ENCODE measurements at places on chromosomes 7 and 10.

DNA sequence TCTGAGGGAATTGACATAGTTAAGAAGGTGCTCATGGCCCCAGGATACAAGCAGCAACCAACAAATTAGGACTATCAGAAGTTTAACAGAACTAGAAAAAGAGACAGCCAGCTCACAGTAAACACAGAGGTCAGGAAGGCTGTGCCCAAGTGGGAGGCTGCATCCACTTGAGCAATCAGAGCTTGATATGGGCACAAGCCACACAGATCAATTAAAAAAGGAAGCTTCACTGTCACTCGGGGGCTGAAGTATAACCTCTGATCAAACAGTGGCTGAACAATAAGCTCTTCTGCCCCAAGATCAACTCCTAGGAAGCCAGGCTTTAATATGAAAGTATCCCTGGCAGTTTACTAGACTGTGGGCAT lies 40.0 kb downstream of the ZNF438 start:
- no peak for DNase-seq

GRCh38 chr10:7161484-7162250 lies 249.2 kb downstream of the SFMBT2 start:
- no peak for DNase-seq

DNA sequence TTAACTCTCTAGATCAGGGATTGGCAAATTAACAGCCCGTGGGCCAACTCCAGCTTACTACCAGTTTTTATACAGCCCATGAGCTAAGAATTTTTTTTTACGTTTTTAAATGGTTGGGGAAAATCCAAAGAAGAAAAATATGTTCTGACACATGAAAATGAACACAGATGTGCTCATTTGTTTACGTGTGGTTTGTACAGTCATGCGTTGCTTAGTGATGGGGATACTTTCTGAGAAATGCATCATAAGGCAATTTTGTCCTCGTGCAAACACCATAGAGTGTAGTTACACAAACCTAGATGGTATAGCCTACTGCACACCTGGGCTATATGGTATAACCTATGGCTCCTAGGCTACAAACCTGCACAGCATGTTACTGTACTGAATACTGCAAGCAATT lies 8.3 kb upstream of the SMKR1 start:
- DNase-seq, result no peak

DNA sequence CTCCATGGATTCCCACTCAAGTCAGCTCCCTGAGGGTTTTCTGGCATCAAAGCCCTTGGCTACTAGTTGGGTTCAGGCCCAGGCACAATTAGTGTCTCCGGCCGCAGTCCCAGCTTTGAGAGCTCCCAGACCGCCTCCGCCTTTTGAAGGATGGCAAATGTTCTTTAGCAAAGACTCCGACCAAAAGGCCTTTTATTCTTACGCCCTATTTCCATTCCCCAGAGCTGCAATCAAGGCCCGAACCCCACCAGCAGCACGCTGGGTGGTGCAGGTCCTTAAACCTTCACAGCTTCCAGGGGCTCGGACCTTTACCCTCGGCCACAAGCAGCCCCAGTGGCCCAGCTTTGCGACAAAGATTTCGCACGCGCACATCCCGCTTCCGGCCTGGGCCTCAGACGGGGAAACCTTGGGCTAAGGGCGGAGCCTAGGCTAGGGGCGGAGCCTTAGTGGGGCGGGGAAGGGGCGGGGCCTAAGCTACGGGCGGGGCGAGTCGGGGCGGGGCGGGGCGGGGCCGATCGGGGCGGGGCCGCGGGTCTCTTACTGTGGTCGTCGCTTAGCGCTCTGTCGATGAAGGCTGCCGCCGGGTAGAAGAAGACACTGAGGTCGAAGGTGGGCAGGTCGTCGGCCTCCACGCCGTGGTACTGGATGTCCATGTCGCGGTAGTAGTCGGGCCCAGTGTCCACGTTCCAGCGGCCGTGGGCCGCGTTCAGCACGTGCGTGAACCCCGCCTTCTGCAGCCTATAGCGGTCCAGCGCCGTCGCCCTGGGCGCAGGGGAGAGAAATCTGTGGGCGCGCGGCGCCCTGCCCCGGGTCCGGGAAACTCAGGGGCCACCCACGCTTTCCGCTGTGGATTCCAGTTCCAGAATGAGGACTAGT lies 68.0 kb upstream of the SAMD8 start:
- DNase-seq, result no peak

DNA sequence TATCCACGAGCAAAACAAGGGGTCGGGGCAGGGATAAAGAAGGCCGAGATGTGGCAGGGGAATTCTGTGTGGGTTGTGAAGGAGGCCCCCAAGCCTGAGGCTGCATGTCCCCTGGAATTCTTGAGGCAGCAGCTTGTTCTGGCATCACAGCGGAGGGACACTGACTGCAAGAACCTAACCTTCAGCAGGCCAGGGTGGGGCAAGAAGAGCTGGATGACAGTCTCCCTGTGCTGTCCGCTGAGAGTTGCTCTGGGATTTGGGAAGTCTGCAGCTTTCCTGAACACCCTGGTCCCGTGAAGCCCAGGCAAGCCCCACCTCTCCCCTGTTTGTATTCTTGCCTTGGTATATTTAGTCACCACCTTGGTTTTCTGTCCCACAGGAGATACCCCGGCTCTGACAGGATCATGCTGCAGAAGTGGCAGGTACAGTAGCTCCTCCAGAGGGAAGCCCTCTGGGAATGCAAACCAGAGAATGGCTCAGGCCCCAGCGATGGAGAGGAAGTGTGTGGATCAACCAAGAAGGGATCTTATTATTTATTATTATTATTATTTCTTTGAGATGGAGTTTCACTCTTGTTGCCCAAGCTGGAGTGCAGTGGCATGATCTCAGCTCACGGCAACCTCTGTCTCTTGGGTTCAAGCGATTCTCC lies 1.9 kb upstream of the LRRC18 start:
- DNase-seq, result no peak

DNA sequence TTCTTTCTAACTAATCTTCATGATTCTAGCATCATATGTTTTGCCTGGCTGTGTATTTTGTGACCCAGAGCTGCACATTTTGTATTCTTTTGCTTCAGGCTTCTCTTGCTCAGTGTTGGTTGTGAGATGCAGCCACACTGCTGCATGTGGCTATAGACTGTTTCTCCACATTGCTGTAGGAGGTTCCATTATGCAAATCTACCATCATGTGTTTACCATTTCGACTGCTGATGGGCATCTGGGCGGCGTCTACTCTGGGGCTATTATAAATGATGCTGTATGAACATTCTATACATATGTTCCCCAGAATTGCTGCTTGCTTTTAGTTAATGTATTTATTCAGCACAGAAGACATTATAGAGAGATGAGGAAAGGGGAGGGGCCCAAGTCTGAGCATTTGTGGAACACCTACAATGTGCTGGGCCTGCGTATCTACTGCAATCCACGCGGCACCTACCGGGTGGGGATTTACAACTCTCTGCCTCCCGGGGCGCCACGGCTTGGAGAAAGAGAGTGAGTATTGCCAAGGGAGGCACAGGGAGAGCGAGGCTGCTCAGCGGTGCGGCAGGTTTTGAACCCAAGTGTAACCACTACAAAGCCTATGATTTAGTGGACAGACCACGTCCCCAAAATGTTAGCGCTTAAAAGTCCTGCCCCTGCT lies 172.5 kb downstream of the PRKAG2 start:
- DNase-seq, result no peak

DNA sequence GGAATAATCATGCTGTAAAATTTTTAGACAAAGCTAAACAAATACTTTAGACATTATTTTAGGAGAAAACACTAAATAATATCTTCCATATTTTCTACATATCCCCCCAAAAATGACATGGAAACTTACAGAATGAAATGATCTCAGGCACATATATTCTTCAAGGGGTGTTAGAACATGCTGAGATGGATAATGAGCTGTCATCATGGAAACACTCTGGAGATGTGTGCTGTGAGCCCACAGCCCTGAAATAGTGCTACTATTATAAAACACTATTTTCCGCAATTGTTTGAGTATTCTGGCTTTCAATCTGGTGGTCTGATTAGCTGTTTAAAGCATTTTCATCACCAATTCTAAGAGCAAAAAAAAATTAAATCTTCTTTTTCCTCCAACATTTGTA lies 385.7 kb downstream of the PHTF2 start:
- DNase-seq, result no peak

- DNase-seq, result no peak
Measured at GRCh38 chr10:120691625-120692024, 159.5 kb upstream of the WDR11 start.

DNA sequence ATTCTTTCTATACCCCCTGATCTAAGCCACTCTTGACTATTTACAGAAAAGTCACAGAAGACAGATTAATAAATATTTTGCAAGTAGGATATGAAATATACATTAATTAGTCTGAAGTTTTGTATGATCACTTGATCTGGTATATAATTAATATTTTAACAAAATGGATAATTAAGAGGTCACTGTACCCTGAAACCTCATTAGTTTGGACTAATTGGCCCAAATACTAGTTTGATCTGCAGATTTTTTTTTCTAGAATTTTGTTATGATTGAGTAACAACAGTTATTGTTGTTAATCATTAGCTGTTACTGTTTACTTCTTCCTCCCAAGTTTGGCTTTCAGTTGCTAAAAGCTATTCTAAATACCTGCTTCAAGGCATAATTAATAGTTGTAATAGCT lies 2.7 kb downstream of the NHLRC2 start:
- DNase-seq, result no peak

- no peak for DNase-seq
Measured at GRCh38 chr10:17502814-17503213, 48.4 kb upstream of the ST8SIA6 start.

DNA sequence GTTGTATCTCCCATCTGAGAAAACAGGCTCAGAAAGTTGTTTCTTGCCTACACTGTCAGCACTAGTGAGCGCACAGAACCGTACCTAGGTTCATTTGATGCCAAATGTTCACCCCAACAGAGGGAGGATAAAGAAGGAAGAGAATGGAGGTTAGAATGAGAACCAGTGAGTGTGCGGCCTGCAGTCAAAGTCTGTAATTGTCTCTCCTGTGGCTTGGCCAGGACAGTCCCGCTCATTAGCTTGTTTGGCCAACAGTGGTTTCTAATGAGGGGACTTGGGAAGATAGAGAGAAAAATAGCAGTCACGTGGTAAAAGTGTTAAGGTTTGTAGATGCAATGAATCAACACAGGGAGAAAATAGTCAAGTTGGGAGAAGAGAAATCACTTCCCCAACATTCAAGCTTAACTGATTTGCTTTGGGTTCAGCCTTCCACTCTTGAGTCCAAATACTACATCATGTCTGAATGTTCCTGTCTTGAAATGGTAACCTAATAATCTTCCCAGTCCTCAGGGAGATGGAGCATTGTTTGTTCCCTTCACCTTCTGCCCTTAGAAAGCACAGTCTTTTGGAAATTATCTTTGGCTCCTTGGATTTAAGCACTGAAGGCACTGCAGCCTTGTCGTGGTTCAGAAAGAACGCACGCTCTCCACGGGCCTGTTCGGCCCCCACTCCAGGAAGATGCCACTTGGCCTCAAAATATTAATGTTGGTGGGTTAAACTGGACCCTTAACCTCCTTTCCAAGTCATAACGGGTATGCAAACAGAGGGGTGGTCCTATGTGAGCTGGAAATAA lies 360.4 kb upstream of the ZNF32 start:
- no peak for DNase-seq

DNA sequence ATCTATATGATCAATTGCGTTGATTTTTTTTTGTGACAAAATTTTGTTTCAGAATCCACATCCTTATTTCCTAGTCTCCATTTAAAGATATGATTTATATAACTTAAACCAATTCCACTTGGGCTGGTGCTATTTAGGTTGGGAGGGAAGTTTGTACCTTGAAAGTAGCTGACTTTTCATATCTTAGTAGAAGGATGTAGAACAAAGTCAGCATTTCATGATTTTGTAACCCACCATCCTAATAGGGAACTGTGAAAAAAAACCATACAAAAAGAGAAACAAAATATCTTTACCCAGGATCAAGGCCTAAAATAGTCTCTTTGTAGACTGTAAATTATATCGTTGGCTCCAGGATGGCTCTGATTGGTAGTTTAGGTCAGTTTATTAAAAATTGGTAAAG lies 8.3 kb downstream of the HECTD2 start:
- no peak for DNase-seq

DNA sequence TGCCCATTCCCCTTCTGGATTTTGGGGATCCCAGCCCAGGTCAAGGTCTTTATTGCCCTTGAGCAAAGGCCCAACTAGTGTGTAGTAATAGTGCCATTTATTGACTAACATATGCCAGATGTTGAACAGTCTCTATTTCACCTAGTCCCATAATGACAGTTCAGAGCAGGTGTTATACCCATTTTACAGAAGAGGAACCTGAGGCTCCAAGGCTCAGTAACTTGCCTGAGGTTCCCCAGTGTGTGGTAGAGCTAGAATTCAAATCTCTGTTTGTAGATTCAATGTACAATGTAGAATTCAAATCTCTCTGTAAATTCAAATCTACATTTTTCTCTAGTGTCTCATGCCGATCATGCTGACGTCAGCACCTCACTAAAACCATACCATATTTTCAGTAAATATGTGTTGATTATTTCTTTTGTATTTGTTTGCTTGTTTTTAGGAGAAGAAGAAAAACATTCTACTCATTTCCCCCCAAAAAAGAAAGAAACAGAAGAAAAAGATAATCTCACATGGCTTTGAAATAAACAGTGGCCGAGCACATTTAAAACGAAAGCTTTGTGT lies 329.7 kb downstream of the PRPF18 start:
- DNase-seq, result no peak

DNA sequence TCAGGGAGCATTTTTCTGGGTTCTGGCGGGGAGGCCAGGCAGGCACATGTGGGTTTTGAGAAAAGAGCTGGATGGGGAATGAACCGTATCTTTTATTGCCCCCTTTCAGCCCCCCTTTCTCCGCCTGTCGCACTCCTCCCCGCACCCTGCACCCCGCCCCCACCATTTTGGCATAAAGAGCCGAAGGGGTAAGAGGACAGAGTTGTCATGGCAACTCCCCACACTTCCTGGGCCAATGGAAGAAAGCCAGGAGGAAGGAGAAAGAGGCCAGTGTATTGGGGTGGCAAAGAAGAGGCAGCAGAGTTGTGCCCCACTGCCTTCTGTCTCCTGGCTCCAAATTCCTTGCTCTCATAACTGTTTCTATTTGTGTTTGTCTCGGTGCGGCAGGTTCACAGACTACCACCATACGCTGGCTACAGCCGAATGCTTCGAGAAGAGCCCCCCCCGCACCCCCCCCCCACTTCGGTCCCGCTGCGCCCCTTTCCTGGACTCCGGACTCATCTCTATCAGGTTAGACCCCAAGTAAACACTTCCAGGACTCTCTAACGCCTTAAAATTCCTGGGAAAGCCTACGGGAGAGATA lies 3.4 kb downstream of the KCNIP2 start:
- no peak for DNase-seq

GRCh38 chr7:127803626-127804025 lies 151.6 kb downstream of the SND1 start:
- DNase-seq, result no peak

- DNase-seq, result no peak
Measured at GRCh38 chr10:128632694-128633093, 506.5 kb upstream of the MKI67 start.

- no peak for DNase-seq
Measured at GRCh38 chr7:7254908-7255307, 72.6 kb downstream of the C1GALT1 start.

GRCh38 chr10:89738551-89739209 lies 37.3 kb downstream of the KIF20B start:
- DNase-seq, result no peak

Measured in NCI-H1092 (cell line).